ENCODE measurements at places on chromosomes 1 and 21.

- peak; percentile 77 for DNase-seq
Measured at GRCh38 chr21:41802684-41803083, 35.8 kb upstream of the RIPK4 start.

DNA sequence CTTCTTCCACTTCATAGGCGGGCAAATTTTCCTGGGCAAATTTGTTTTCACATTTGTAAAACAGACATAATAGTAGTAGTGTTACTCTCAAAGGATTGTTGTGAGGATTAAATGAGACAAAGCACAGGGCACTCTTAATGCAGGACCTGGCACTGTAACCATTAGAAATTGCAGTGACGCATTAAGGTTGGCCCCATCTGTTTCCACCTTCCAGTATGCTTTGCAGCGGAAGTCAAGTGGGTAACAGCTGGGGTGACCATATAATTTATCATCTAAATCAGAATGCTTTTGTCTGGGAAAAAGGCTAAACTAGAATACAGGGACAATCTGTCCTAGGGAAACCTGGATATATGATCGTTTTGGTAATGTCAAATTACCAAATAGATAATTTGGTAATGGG is 132.5 kb upstream of the CACHD1 start:
- no peak for DNase-seq

- DNase-seq: no peak
Measured at GRCh38 chr1:53273526-53273925, 35.2 kb upstream of the MAGOH start.

DNA sequence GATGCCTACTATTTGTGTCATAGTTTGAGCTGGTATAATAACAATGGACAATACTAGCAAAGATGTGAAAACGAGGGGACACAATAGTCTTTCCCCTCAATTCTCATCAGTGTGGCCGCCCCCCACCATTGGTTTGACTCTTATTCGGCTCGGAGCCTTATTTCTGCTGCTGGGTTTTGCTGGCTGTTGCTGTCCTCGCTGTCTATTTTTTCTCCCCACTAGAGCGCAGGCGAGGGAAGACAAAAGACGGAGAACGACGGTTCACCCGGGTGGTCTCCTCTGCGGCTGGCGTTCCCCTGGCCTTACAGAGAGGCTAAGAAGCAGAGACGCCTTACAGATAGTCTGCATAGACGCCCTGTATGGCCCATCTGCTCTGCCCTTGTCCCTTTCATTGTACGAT is 19.4 kb downstream of the CLIC6 start:
- DNase-seq: no peak

DNA sequence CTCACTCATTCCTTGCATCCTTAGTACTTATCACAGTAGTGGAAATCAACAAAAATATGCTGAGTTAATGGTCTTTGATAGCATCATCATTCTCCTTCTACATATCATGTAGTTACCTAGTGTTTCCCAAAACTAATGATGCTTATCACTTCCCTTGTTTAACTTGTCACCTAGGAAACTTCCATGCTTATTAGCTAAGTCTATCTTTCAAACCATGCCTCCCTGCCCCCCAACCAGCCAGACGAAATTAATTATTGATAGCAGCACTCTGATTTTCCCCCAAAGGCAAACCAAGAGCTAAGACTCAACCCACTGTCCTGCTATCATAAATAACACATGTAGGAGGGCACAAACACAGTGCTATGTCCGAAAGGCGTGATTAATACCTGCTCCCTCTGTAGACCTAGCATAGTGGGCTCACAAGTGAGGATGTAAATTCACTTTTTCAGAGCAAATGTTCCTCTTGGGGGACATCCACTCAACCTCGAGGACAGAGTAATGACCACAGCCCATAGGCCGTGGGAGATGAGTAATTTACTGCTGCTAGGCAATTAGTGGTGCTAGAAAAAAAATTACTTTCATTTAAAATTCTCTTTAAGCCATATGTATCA is 25.8 kb upstream of the LPAR3 start:
- DNase-seq: no peak

- no peak for DNase-seq
Measured at GRCh38 chr1:5955479-5955977, 36.7 kb downstream of the NPHP4 start.

- no peak for DNase-seq
Measured at GRCh38 chr21:36945496-36946138, 20.9 kb downstream of the HLCS start.

- DNase-seq: no peak
Measured at GRCh38 chr1:27011058-27011764, 1.4 kb downstream of the TENT5B start.

DNA sequence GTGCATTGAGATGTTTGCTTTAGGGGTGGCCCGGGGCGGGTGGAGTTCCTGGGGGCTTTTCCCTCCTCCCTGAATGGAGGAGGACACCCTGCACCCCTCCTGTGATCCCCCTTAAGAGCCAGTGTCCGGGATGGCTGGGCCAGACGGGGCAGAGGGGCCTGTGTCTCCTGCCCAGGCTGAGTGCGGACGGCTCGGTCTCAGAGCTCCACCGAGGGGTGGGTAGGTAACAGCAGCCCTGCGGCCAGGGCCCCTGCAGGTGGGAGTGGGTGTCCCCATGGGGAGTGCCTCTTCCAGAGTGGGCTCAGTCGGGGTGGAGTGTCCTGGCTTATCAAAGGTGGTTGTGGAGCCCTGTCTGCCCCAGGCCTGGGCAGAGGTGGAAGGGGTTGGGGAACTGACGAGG is 23.1 kb downstream of the TP73 start:
- DNase-seq: no peak

GRCh38 chr1:33176362-33176850 is 5.4 kb downstream of the TRIM62 start:
- peak; percentile 61 for DNase-seq

DNA sequence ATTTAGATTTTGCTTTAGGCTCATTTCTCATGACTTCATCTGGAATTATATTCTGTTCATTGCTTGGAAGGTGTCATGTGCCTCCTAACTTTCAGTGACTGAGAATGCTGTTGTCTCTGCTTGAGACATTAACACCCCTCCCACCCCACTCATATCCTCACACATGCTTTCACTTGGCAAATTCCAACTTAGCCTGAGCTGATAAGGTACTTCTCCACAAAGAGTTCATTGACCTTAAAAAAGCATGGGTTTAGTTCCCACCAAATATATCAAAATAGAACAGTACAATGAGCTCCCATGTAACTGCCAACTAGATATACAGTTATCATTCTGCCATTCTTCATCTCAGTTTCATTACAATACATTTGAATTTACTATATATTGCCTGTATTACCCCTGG is 576.5 kb upstream of the ADGRL2 start:
- DNase-seq: no peak

- peak; percentile 35 for DNase-seq
Measured at GRCh38 chr1:164563721-164564360, 4.9 kb downstream of the PBX1 start.

GRCh38 chr1:97139512-97139911 is 417.9 kb downstream of the PTBP2 start:
- DNase-seq: no peak
